ENCODE measurements at places on chromosomes 4 and X.
A peak's percentile ranks its signal among the peaks of the same experiment; 100 is the strongest.

- DNase-seq: no peak
Measured at GRCh38 chrX:15072880-15073279, 197.0 kb downstream of the ASB9 start.

DNA sequence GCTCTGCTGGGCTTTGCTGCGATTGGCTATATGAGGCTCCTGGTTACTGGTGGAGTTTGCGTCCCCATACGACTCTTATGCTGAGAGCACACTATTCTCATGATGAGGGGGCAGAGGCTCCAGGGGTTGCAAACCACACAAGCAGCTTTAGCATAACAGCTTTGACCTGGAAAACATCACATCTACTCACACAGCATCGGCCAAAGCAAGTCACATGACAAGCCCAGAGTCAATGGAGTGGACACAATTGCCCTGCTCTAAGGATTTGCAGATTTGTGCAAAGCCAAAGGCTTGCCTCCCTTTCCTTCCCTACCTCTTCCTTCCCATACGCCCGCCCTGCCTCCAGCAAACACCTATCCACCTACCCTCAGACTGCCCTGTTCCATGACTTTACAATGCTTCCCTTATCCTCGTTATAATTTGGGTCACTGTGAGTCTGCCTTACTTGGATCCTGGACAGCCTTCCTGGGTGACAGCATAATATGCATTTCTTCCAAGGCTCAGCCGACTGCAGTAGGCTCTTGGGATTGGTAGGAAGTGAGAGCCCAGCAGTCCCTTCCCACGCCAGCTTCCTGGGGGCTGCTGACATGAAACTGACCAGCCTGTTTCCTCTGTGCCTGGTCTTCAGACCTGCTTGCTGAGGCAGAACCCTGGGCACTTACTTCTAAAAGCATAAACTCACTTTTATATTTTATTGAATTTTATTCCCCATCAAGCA lies 208.2 kb upstream of the PSAPL1 start:
- DNase-seq: no peak

GRCh38 chr4:130901321-130901720 lies 1805.4 kb downstream of the C4orf33 start:
- no peak for DNase-seq

- no peak for DNase-seq
Measured at GRCh38 chr4:25161593-25161950, 1.3 kb upstream of the SEPSECS start.

DNA sequence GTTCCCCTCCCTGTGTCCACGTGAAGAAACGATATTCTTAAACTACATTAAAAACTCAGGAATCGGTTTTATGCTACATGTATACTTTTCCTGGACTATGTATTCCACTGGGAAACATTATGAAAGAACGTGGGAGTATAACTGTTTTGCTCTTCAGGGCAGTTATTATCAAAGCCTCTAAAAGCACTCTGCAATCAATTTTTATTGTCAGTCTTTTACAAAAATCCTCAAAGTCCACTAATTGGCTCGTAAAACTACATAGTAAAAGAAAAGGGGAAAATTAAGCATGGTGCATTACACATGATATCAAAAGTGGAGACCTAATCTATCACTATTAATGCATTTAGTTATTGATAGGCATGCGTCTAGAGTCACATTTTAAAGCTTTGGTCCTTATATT lies 11.4 kb upstream of the CFAP299 start:
- DNase-seq: no peak

GRCh38 chrX:14028473-14028872 lies 1.2 kb downstream of the GEMIN8 start:
- DNase-seq: no peak

DNA sequence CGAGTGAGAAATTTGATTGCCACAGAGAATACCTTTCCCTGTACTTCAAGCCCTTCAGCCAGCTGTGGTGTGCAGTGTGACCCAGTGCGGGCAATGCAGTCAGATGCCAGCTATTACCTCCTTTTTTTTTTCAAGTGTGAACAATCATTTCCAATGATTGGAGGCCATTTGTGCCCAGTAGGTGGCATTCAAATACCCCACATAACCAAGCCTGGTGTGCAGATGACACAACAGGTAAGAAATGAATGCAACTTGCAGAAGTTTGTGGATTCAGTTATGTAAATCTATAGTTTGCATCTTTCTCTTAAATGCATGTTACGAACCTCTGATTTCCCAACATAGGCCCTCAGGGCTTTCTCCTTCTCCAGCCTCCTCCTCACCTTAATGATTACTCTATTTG lies 98.0 kb downstream of the CLCN4 start:
- DNase-seq: peak; percentile 1

GRCh38 chr4:128536746-128537145 lies 249.1 kb upstream of the PGRMC2 start:
- no peak for DNase-seq

- DNase-seq: peak; percentile 13
Measured at GRCh38 chr4:21134994-21135393, 434.7 kb downstream of the PACRGL start.

DNA sequence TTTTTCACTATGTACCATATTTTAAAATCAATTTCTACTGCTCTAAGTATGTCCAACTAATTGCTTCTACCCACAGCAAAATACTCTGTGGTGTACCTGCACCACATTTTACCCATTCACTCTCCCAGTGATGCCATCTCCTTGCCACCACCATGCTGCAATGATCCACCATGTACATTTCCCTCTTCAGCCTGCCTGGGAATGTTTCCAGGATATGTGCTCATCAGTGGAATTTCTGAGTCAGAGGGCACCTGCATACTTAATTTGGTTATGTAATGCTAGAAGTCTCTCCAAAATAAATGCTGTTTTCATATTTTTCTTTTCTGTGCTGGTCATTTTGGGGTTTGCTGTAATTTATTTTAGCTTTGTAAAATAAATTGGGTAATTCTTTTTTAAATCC lies 33.2 kb upstream of the OCIAD2 start:
- no peak for DNase-seq

DNA sequence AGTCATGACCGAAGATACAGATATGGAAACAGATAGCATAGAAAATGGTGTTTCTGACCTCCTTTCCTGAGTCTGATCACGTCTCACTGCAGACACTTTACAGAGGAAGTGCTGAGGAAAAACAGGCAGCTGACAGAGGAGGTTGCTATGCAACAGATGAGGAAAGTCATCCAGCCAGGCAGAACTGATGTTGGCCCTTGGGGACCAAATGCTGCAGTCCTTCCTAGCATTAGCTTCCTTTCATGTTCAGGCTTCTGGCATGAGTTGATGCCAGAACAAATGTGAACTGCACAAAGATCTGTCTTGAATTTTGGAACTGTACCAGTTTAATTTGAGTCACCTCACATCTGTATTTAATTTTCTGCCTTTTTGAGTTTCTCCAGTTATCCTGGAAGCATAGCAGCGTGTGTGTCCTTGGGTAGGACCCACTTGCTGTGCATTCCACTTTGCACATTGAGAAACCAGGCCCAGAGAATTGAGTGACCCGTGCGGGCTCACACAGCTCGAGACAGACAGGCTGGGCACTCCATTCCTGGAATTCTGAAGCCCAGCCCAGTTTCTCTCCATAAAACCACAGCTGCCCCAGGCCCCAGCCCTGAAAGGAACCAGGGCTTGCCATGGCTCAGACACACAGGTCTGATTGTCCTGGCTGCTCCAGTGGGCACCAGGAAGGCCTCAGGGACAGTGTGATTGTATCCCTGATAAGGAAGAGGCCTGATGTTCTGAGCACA lies 1.4 kb upstream of the MAGED1 start:
- DNase-seq: peak; percentile 41

DNA sequence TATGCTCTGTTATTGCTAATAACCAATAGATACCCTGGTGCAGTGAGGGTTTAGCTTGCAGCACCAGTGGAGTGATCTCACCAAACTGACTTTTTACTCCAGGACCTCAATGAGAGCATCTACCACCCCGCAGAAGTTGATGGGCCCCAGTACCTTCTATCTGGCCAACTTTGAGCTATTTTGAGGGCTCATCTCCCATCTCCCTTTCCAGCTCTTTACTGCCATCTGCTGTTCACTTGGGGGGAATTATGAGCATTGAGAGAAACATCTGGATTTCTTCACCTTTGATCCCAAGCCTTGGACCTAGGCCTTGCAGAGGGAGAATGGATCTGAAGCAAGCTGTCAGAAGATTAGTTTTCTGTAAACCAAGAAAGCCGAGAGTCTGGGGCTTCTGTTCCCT lies 143.6 kb downstream of the TMEM164 start:
- DNase-seq: peak; percentile 31

DNA sequence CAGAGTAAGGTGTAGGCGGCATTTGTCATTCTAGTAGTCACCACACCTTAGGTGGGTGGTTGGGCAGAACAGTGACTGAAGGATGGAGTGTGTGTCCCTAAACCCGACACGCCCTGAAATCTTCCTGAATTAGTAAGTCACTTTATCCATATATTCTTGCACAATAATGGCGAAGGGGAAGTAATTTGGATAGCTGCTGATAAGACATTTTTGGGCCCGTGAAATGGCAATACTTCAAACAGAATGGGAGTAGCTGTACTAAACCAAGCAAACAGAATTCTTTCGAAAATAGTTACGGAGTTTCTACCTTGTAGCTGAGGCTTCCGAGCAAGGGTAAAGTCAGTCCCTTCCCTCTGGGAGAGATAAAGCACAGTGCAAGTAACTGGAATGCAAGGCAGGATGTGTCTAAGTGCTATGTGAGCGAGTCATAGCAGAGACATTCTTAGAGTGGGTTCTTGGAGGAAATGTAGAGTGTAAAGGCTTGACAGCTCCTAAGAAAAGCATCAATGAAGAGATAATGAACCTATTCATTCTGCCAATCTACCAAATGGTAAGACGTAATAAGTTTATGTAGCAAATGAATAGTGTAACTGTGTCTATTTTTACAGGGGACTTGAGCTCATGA lies 72.8 kb downstream of the CLCN5 start:
- no peak for DNase-seq

GRCh38 chr4:181502611-181503010 lies 740.6 kb upstream of the TENM3 start:
- DNase-seq: no peak

- no peak for DNase-seq
Measured at GRCh38 chr4:109040441-109040840, 262.0 kb downstream of the COL25A1 start.

DNA sequence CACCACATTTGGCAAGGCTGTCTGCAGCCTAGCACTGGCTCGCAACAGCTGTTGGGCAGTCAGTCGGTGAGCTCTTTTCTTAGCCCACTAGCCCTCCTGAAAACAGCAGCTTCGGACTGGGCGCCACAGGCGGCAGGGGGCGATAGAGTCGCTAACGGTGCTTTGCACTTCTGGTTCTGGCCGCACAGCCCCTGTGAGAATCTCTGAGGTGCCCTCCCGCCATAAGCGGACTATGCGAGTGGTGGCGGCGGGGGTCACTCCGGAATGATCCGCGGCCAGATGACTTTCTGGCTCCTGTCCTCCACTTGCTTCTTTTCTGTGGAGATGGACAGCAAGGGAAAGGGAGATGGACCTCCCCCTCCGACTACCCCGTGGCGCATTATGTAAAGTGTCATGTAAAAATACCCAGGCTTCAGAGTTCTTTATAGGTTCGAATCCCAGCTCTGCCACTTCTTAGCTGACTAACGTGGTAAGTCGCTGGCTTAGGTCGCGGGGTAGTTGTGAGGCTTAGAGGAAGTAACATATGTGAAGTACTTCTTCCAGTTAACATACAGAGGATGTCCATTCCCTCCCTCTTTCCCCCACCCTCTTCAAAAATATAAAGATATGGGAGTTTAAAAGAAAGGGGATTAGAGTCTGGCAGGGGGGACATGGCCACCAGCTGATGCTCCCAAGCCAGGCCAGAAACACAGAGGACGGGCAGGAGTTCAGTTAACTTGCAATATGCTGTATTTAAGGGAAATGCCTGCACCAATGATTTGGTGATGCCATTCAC lies 11.0 kb downstream of the ARHGAP36 start:
- peak; percentile 47 for DNase-seq

DNA sequence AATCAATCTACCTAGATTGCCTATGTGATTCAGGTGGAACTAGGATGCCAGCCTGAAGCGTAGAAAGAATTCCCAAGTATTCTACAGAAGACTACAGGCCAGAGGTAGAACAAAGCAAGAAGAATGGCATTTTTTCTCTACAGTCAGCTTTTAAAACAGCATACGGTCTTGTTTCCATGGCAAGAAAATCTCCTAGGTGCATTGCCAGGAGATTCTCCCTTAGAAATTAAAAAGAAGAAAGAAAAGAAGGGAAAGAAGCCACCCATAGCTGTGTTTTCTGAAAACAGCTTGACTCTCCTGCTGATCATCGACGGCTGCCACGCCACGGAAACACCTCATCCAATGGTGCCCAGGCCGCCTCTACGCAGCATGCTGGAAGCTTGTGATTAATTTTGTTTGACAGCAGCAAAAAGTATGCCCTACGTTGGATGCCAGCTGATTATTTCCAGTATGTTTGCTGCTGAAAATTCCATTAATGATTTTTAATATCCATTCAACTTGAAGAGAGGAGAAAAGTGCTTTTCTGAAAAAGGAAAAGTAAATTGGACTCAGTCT lies 24.1 kb downstream of the ANK2 start:
- DNase-seq: no peak

DNA sequence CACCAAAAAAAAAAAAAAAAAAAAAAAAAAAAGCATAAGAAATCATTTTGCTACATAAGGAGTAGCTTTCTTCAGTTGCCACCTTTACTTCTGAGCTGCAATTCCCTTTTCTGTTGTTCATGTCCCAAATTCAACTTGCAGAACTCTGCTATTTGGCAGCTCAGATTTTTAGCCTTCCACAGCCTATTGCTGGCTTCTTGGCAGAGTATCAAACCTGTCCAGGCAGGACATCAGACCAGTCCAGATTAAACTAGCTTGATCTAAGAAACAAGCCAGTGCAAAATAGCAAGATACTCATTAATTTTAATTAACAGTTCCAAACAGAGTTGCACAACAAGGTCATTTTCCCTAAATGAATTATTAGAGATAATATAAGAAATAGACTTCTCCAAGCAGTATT lies 123.6 kb upstream of the NR3C2 start:
- no peak for DNase-seq

DNA sequence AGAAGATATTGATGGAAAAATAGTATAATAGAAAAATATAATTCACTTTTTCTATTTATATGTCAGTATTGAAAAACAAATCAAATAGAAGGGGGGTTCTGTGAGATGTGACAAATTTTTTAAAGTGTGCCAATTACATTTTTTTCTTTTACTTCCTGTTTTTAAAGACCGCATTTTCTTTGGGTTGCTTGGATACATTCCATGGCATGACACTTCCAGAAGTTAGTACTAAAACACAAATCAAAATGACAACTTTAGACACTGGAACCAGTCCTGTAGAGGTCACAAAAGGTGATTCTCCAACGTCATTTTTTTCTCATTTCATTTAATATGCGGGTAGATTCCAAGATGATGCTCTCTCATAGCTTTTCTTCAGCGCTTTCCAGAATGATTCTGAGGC lies 116.2 kb upstream of the GNPDA2 start:
- DNase-seq: no peak

DNA sequence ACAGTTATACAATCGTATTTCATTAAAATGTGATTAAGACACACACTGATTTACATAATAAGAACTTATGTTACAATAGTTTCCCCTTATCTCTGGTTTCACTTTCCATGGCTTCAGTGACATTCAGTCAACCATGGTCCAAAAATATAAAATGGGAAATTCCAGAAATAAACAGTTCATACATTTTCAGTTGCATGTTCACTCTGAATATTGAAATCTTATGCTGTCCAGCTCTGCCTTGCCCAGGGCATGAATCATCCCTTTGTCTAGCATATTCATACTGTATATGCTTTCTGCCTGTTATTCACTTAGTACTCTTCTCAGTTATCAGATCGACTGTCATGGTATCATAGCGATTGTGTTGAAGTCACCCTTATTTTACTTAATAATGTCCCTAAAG lies 173.8 kb upstream of the DCAF12L2 start:
- no peak for DNase-seq

GRCh38 chr4:128335541-128335940 lies 47.9 kb upstream of the PGRMC2 start:
- no peak for DNase-seq

- DNase-seq: no peak
Measured at GRCh38 chrX:12322031-12322430, 183.8 kb downstream of the FRMPD4 start.

Data from NCI-H510A treated with DMSO at 0.1 percent for 48 hours (cell line).